ENCODE measurements at places on chromosomes 11 and 22.

DNA sequence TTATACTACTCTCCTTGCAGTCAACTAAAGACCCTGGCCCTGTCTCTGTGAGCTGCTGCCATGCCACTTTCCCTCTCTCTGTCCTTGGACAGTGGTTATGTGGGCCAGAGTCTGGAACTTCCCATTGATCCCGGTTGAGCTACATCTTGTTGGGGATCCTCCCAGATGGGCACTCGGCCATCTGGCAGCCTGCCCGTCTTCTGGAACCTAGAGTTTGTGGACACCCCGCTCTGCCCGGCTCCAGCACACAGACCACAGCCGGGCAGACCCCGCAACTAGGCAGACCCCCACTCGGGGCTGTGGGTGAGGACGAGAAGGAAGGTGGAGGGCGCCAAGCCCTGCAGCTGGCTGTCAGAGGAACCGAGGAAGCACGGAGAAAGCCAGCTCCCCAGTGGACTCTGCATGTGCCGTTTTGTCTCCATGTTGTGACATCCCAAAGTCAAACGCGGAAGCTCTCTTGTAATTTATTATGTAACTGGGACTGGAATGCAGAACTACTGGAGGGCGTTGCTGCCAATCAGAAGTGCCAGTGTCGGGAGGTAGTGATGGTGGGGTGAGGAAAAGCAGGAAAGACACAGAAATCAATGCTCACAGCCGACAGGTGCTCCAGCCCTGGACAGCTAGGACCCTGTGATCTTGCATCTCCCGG is 207.7 kb downstream of the CEP164 start:
- DNase-seq, result no peak

DNA sequence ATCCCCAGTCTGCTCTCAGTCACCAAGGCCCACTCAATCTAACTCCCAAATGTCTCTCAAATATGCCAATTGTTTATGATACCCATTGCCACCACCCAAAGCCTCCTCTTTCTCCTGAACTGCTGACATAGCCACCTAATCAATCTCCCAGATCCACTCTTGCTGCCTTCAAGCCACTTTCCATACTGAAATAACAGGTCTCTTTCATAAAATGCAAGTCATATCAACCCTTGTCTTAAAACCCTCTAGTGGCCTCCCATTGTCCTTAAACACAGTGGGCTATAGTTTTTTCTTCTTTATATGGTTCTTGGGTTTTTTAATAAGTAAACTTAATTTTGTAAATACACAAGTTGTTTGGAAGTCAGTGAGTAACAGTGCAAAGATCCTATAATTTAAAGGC is 155.2 kb upstream of the ZC3H12C start:
- DNase-seq, result no peak

GRCh38 chr11:93907901-93908300 is 57.5 kb upstream of the VSTM5 start:
- DNase-seq, result no peak

- no peak for DNase-seq
These were observed 1038.5 kb downstream of the OPCML start for GRCh38 chr11:132493801-132494200.
